Upper lobe of left lung (tissue), 6 donors: ENCODE measurements at places on chromosomes 4 and X.

- DNase-seq, result peak; percentile 18
Observed at GRCh38 chr4:89248879-89249281, 58.7 kb downstream of the GPRIN3 start.

GRCh38 chrX:120309873-120310705 is 1.2 kb downstream of the TMEM255A start:
- no peak for DNase-seq

DNA sequence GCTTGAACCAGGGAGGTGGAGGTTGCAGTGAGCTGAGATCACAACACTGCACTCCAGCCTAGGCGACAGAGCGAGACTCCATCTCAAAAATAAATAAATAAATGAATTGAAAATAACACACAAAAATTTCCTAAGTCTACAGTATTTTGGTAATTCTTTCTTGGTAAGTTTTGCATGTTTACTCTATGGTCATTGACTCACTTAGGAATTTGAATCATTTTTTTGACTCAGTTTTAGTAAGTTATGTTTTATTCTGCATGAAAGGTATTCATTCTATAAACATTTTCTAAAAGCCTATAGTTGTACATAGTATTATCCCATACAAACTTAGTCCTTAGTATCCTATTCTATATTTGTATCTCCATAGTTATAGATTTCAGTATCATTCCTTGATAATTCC is 772.9 kb upstream of the SLIT2 start:
- no peak for DNase-seq

- DNase-seq, result no peak
Observed at GRCh38 chr4:151169900-151170299, 70.5 kb downstream of the RPS3A start.

GRCh38 chr4:119559044-119559647 is 69.5 kb downstream of the PDE5A start:
- no peak for DNase-seq

GRCh38 chr4:6265546-6265945 is 4.1 kb upstream of the WFS1 start:
- DNase-seq, result no peak
